EL (cell line): ENCODE measurements at places on chromosomes 2 and 18.
A peak's percentile ranks its signal among the peaks of the same experiment; 100 is the strongest.

GRCh38 chr2:239348563-239349452 is 52.0 kb downstream of the HDAC4 start:
- no peak for DNase-seq

GRCh38 chr18:21110713-21111345 is 784 bp downstream of the ROCK1 start:
- peak; percentile 47 for DNase-seq

- no peak for DNase-seq
Measured at GRCh38 chr18:6249788-6250187, 164.9 kb downstream of the L3MBTL4 start.

GRCh38 chr2:172082105-172082943 is 3.0 kb upstream of the DLX1 start:
- peak; percentile 45 for DNase-seq

DNA sequence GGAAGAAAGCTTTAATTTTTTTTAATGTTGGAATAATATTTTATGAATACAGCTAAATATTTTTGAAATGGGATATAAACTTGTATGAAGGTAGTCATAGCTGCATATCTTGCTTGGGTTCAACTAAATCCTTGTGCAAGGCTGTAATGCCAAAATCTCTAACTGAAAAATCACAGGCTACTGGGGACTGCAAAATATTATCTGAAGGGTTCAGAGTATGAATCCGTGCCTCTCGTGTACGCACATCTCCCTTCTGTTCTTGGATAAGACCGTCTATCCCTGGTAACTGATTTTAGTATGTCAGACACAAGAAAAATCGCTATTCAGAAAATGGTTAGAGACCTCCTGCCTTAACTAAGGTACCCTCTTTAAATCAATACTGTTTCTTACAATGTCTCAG is 71.8 kb downstream of the ACVR1 start:
- no peak for DNase-seq

DNA sequence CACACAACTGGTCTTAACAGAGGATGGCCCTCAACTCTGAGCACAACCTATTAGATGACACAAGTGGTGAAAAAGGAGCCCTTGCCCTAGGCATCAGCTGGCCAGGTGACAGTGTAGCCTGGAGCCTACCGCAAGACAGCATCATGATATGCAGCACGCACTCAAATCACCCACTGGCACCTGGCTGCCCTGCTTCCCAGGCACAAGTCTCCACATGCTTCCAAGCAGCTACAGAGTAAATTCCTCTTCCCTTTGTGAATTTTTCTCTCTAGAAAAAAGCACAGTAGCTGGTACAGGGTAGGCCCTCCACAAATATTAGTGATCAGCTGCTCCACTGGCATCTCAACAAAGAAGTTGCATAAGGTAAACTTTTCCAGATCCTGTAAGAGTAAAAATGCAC is 6.0 kb downstream of the FBXO15 start:
- no peak for DNase-seq

- DNase-seq = no peak
Measured at GRCh38 chr2:104233591-104233990, 620.3 kb upstream of the POU3F3 start.

- DNase-seq = no peak
Measured at GRCh38 chr2:237742191-237742590, 56.4 kb upstream of the RBM44 start.

DNA sequence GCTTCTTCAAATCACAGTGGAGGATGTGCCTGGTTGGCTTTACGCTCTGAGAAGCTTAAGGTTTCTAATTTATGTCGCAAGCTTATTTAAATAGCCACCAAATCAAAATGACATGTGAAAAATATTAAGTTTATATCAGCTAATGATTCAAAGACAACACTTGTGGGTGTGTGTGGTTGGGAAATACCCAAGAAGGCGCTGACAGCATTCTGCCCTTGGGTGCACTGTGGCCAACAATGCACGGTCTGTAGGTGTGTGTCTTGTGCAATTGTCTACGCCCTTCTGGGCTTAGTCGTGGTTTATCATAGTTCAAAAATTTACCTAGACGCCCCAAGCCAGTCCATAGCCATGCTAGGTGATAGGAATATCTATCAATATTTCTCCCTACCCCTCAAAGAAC is 60.9 kb downstream of the KCTD1 start:
- DNase-seq = peak; percentile 24

DNA sequence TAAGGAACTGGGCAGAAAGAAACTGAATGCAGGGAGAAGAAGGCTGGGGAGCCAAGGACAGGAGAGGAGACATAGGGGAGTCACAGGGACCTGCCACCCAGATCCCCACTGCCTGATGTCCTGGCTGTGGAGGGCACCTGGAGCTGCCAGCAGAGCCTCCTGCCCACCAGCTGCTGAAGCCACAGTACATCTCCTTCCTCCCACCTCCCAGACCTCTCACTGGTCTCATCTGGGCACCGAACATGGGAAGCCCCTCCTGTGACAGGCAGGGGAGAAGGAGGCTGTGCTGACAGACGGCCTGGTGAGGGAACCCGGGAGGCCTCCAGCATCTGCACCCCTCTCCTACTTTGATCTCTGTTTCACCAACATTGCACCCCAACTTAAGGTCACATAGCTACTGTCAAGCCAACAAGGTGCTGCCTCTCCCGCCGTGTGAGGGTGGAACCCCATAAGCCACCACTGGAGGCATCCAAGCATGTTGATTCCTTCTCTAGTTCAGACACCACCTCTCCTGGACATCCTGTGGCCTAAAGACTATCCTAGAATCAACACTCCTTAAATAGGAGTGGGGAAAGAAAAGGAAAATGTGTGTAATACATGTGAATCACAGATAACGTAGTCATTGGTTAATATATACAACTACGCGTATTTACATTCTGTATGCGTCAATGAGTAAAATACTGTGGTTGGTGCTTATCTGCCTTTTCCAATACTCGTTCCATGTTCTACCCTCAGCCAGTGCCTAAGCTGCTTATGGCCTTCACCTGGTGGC is 3.5 kb upstream of the RNPEPL1 start:
- no peak for DNase-seq

DNA sequence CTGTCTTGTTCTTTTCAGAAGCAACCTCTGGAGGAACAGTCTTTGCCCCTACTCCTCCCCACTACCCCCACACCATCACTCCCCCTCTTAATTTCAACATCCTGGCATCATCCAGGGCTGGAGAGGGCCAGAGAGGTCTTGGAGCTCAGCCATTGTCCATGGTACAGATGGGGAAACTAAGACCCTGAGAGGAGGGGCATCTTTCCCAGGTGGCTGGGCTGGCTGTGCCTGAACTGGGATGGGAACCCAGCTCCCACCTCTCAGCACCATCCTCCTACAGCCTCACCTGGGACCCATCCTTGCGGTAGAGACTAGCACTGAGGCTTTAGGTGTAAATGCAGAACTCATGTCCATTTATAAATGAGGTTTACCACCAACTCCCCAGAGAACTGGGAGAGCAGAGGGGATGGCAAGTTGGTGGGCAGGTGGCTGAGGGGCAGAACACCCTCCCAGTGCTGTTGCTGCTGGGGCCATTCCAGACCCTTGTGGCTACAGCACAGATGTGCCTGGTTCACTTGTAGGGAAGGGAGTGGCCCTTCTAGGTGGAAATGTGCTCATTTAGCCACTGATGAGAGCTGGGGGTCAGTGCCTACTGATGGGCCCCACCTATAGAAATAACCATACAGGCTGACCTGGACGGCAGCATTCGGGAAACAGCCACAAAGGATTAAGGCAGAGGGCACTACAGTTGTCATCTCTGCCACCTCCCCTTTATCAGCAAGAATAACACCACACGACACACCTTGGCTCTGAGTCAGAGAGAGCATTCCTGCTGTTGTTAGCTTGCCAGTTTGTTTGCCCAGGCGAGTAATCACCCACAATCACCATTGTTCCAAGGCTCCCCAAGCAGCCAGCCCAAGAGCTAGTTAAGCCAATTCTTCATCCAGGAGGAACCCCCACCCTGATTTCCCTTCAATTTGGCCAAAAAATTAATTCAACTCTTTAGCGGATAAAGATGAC is 2.1 kb downstream of the MLPH start:
- peak; percentile 54 for DNase-seq

DNA sequence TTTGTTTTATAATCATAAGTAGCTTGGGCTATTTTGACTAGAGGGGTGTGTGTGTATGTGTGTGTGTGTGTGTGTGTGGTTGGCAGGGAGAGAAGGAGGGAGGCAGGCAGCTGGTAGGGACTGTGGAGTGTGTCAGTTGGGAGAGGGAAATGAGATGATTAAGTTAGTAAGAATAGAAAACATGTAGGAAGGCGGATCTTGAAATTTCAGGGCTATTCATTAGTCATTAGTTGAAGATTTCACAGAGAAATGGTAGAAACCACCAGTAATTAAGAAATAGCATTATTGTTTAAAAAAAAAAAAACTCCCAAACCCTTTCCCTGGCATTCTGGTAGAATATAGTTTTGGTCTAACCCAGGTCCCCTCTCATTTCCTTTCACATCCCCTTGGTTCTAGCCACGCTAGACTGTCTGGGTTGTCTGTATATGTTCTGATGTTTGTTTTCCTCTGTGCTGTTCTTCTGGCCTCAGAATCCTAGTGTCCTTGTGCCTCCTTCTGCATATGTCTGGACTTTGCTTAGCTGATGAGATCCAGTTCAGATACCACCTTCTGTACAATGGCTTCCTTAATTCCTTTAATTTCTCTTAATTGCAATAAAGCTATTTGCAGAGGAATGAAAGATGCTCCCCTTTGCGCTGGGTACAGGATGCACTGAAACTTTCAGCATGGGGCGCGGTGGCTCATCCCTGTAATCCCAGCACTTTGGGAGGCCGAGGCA is 161.6 kb downstream of the NEDD4L start:
- peak; percentile 87 for DNase-seq

DNA sequence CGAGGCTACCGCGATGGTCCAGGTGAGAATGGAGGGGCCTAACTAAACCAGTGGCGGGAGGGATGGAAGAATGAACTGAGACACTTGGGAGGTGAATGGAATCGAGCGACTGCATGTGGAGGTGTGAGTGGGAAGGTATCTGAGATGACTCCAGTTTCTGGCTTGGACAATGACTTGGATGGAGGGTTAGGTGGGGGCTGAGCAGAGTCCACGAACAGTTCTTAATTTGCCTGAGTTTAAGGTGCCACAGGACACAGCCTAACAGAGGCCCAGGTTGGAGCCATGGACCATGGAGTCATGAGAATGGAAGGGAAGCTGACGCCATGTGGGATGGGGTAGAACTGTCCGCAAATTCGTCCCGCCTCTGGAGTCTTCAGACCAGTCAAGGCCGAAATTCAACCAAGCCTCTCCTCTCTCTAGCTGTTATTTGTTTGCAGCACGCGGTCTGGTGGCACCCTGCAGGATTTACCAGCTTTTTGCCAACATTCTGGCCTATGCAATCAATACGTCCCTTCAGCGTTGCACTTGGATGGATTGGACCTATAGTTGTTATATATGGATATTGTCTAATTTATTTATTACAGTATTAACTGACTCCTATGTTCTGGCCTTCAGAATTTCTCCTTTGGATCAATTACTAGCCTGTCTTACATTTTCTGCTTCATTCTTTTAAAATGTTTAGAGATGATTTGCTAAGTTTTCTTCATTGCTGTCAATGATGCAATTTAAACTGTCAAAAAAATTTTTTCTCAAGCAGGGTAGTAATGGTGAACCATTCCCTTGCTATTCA is 940 bp upstream of the BOLA3 start:
- DNase-seq = no peak

GRCh38 chr2:233468741-233469110 is 97.9 kb downstream of the USP40 start:
- no peak for DNase-seq

GRCh38 chr2:7963787-7964186 is 718.1 kb upstream of the ID2 start:
- no peak for DNase-seq

DNA sequence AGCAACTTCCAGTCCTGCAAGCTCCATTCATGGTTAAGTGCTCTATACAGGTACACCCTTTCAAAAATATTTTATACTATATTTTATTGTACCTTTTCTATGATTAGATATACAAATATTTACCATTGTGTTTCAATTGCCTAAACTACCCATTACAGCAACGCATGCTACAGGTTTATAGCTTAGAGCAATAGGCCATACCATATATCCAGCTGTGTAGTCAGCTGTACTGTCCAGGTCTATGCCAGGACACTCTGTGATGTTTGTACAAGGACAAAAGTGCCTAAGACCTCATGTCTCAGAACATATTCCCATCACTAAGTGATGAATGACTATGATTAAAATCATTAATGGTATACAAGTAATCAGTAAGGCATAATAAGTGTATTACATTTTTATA is 368.7 kb downstream of the CMPK2 start:
- DNase-seq = no peak

DNA sequence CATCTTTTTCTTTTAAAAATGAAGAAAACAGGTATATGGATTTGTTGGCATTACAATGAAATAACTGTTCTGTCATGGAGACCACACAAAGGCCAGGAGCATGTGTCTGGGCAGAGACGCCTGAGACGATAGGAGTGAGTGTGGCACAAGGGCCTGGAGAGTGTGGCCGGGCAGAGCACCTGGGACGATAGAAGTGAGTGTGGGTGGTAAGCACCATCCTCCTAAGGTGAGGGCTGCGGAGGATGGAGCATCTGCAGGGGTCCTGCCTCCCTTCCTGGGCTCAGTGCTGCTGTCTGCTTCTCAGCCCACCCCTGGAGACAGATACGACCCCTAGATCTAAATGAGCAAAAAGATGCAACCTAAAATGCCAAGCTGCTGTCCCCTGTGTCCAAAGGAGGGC is 184.9 kb downstream of the MYT1L start:
- DNase-seq = no peak

DNA sequence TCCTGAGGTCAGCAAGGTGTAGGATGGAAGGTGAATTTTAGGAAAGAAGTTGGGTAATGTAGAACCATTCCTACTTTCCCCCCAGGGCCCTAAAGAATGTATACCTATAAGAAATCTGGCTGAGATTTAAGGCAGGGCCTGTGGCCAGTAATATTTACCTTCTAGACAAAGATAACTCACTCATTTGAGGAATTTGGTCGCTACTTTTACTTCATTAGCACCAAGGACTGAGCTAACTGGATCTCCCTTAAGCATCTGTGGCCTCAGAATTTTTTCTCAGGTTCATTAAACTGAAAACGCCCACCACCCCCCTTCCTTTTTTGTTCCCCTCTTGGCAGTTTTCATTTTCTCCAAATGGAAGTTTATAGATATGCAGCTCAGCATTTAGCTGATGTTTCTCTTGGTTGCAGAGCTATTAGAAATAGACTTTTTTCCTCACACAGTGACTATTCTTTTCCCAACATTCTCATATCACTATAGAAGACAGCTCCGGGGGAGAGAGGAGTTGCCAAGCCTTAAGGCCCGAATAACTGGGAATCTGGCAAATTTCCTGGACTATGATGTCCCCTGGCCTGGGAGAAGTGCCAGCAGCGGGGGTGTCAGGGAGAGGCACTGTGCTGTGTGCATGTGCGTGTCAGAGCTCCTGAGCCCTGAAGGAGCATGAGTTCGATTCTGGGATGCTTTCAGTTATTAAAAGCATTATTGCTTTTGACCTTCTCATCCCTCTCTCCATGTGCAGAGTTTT is 310.9 kb downstream of the PRKCE start:
- peak; percentile 89 for DNase-seq

GRCh38 chr2:16678964-16679363 is 13.3 kb upstream of the CYRIA start:
- DNase-seq = no peak

GRCh38 chr2:102069311-102069974 is 73.1 kb upstream of the IL1R1 start:
- no peak for DNase-seq

GRCh38 chr2:185583058-185583816 is 155.4 kb upstream of the FSIP2 start:
- DNase-seq = peak; percentile 42

- no peak for DNase-seq
Measured at GRCh38 chr2:134466141-134466540, 212.3 kb downstream of the MGAT5 start.
